ENCODE measurements at places on chromosomes 3 and 15. TPM values are rescaled to one million over a fixed set of nuclear protein-coding genes. Genes with fewer than 3 reads are reported as not detected.

The NMNAT3 gene
- total RNA-seq = 6.8 TPM

The DUOXA1 gene
- 50.6 TPM for total RNA-seq

The PIF1 gene
- 0.28 TPM for total RNA-seq

The SCAANT1 gene
- total RNA-seq = not detected

The GPR156 gene
- total RNA-seq = 0.14 TPM

The CPEB1 gene
- not detected for total RNA-seq

The TTC21A gene
- total RNA-seq = 0.34 TPM

The PLCL2 gene
- total RNA-seq = 5.4 TPM

The PDIA5 gene
- total RNA-seq = 34.5 TPM

The ROPN1 gene
- not detected for total RNA-seq

The SLC22A13 gene
- total RNA-seq = 0.43 TPM

The IL17RE gene
- total RNA-seq = 1.4 TPM

The TLR9 gene
- total RNA-seq = 0.07 TPM

The AP4E1 gene
- total RNA-seq = 20.4 TPM

The LRRIQ4 gene
- total RNA-seq = not detected

The FETUB gene
- not detected for total RNA-seq

The KIAA1143 gene
- 7.5 TPM for total RNA-seq

The HPS3 gene
- total RNA-seq = 20.9 TPM

The GOLGA8R gene
- total RNA-seq = 1.6 TPM

The SLC15A2 gene
- 2.4 TPM for total RNA-seq

The THAP10 gene
- total RNA-seq = 3.3 TPM

The SLC28A1 gene
- total RNA-seq = not detected

The CD200R1 gene
- 0.07 TPM for total RNA-seq

The ZNF502 gene
- 6.2 TPM for total RNA-seq

The KBTBD13 gene
- not detected for total RNA-seq

The TRPC1 gene
- total RNA-seq = 7.8 TPM

The CFAP100 gene
- total RNA-seq = not detected

The ZNF148 gene
- 36.0 TPM for total RNA-seq

The GLDN gene
- 0.07 TPM for total RNA-seq

The SLC6A1 gene
- total RNA-seq = not detected

The MOBP gene
- total RNA-seq = not detected

The NTRK3 gene
- not detected for total RNA-seq

The ALCAM gene
- 178 TPM for total RNA-seq

The NEO1 gene
- total RNA-seq = 65.9 TPM

The SLC12A1 gene
- total RNA-seq = not detected

The OR5H1 gene
- total RNA-seq = not detected

The DPH3 gene
- total RNA-seq = 23.3 TPM

The SUMF1 gene
- 42.4 TPM for total RNA-seq

The ZMYND10 gene
- total RNA-seq = 0.21 TPM

The DUOXA2 gene
- total RNA-seq = not detected

The DLL4 gene
- under 0.01 TPM for total RNA-seq

The GOLIM4 gene
- 21.9 TPM for total RNA-seq

The MAPK6 gene
- total RNA-seq = 274 TPM

The IL12A gene
- total RNA-seq = 0.43 TPM

The PPP1R14D gene
- not detected for total RNA-seq

The HRG gene
- not detected for total RNA-seq

The SERPINI2 gene
- total RNA-seq = not detected

The PPP2R3A gene
- 12.0 TPM for total RNA-seq

The SRGAP3 gene
- 11.3 TPM for total RNA-seq

The IL1RAP gene
- total RNA-seq = 72.6 TPM

The C15orf62 gene
- total RNA-seq = 1.7 TPM

Data from nasal cavity respiratory epithelium epithelial cell of viscerocranial mucosa (primary cell).